Type B pancreatic cell (in vitro differentiated cells): ENCODE measurements at places on chromosomes 3 and 15. TPM values are rescaled to one million over a fixed set of nuclear protein-coding genes. Genes with fewer than 3 reads are reported as not detected.

Gene GPR87
- 5.5 and 28.9 TPM in 2 replicates for total RNA-seq

Gene CACNA2D3
- 1.8 and 2.5 TPM in 2 replicates for total RNA-seq

DNA sequence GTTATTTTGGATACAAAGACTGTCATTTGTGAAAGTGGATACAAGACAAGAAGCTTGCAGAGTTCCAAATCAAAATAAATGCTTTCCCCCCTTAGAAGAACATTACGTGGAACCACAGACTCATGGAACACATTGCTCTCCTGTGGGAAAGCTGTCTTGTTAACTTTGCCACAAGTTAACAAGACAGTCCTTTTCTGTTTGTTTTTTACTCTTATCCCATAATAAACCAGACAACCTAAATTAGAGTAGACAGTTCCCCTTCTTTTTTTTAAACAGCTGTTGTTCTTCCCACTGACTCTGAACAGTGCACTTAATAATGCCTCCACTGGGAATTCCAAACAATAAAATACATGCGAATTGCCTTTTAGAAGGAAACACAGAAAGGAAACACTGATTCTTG is 255.3 kb upstream of the UBE2E2 start:
- DNase-seq: no peak

GRCh38 chr15:84911879-84912660 is 27.6 kb downstream of the SLC28A1 start:
- DNase-seq: no peak

- no peak for DNase-seq
These were observed 95.0 kb downstream of the ATG7 start for GRCh38 chr3:11367143-11367693.

DNA sequence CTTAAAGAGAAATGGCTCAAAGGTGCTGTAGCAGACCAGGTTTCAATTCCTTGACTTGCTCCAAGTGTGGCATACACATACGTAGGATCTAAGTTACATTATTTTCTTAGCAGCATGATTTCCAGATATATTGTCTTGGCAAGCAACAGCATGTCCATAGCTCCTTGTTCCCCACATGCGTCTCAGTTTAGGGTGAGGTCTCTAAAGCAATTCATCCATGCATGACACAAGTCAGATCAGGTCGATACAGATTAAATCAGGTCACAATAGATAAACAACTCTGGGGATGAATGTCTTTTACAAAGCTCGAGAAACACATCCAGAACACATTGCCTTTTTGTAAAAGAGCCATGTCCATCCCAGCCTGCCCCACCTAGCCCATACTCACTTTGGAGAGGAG is 108.9 kb upstream of the ABHD17C start:
- DNase-seq: no peak

DNA sequence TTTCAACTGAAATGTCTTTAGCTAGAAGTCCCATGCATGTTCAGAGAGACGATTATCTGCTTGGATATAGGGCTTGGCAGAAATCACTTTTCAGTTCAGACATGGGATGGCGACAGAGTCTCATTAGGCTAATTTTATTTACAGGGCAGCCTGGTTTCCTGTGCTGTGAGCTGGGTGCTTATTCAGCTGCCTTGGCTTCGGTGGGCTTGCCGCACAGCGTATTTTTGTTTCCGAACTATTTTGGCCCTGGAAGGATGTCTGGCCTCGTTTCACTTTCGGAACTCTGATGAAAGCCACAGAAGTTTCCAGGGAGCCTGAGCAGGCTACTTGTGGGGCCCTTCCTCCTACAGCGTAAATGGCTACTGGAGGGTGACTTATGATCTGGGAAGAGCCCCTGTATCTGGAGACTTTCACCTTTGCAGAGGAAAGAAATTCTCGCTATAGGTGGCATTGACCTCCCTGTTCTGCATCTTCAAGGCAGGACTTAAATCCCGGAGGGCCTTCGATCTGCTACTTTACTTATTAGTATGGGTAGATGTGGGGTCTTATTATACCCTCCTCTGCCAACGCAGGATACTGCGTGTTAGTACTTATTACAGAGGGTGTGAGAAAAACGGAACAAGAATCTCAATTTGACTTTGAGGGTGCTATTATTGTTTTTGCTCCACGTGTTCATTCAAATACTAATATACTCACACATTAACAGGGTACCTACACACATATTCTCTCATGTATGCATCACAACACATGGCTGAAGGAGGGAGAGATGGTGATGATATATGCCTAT is 364.0 kb upstream of the RBMS3 start:
- no peak for DNase-seq

DNA sequence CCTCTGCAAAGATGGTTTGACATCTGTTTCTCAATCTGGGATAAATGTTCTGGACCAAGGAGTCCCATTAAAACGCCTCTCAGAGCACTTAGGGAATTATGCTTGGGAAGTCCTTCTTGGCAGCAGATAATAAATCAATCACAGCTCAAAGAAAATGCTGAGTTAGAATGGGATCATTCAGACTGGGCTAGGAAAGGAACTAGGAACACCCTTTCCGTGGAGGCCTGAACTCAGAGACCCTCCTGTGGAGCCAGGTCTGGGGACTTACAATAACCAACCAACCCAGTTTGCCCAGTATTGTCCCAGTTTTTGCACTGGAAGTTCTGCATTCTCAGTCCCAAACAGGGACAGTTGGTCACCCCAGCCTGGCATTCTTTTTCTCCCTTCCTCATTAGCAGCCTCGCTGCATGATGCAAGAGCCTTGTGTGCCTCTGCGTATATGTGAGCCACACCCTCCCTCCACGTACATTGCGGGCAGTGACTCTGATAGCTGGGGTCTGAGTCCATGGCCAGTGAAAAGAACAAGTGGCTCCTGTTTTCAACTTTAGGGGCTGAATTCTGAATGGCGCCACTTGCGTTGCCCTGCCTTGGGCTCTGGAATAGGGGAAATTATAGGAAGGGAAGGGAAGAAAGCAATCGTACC is 88.7 kb downstream of the SEMA5B start:
- DNase-seq: no peak

DNA sequence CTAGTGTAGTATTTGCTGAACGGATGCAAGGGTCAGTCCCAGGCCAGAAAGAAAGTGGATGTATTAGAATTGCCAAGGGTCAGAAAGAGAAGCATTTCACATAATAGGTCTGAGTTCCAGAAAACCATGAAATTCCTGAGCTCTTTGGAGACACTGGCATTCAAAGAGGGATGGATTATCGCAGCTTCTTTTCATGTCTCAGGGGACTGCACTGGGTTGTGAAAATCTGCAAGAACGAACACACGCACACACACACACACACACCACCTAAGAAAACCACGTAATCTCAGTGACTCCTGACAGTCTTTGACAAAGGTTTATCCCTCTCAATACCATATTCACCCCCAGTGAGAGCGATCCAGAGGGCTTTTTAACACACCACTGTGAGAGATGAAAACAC is 57.9 kb downstream of the TIPARP start:
- DNase-seq: no peak
